ENCODE measurements at places on chromosomes 1 and 21.

DNA sequence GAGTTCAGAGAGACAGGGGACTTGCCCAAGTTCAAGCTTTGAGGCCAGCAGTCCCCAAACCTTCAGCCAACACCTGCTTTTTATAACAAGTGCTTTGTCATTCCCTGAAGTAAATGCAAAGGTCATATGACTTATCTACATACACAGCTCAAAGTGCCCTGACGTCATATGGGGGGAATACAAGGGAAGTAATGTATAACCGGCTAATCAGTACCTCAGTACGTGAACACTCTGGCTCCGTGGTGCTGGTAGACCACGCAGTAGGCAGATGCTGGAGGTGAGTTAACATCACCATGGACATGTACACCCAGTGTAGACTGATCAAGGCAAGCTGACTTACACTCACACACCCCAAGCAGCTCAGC is 60.0 kb downstream of the BACE2 start:
- no peak for DNase-seq

DNA sequence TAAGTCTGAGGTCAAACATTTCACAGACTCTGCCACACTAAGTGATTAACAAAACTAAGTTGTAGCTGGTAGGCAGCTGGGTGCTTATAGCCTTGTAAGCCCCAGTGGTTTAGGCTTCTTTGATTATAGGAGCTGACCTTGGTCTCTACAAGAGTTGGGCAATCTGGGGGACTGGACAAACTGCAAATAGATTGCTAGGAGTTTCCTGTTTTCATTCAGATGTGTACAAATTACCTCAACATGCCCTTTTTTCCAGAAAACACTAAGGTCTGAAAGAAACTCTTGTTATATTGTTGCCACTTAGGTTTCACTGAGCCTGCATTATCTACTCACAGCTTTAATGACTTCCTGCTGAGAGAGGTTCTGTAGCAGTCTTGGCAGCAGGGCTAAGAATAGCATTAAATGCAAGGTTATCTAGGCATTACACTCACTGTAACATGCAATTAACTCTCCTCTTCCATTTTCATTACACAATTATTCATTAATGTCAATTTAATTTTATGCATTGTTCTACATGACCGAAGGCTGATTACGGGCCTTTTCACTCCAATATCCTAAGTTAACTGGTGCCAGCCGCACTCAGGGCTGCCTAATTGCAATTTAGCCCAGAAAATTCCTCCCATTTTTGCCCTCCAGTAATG is 314.0 kb downstream of the LMO4 start:
- DNase-seq, result no peak

GRCh38 chr1:171226747-171227370 is 21.4 kb upstream of the FMO1 start:
- DNase-seq, result no peak

DNA sequence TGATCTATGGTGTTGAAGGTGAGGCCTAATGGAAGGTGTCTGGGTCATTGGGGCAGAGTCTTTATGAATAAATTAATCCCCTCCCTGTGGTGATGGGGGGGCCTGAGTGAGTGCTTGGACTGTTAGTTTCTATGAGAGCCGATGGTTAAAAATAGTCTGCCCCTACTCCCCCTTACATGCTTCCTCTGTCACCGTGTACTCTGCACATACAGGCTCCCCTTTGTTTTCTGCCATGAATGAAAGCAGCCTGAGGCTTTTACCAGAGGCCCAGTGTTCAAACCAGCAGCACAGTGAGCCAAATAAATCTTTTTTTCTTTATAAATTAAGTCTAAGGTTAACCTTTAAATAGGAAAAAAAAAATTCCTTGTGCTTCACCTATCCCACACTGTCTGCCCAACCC is 657.0 kb downstream of the AMY1C start:
- DNase-seq, result no peak

DNA sequence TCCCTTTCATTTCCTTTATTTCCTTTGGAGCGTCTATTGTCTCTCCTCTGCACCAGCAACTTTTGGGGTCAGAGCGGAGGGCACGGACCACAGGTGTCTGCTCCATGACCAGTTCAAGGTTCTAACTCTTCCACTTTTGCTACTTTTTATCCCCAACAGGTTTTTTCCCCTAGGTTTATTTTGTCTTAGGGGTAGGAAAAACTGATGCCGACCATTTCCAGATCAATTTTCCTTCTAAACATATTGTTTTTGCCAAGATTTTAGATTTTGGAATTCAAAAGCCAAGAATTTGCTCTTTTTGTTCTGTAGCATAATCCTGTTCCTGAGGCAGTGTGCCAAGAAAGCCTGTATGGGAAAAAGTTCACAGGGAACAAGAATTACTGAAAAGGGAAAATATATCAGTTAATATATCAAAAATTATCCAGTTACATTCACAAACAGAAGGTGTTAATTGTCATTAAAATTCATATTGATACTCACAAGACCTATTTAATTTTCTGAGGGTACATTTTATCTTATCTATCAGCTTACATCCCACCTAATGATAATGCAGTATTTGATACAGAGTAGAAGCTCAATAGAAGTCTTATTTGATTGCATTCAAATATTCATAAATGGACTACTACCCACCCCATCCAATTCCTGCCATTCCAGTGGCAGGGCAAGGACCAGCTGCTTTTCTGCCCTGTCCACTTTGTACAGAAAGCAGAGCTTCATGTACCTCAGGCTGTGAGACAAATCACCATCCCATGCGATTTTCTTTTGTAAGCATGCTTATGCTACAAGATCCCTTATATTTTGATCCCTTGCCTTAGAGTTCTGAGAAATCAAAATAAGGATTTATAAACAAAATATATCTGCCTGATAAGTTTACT is 31.2 kb downstream of the TSEN15 start:
- no peak for DNase-seq

- DNase-seq, result no peak
Measured at GRCh38 chr1:171817511-171818265, 23.6 kb upstream of the DNM3 start.

- peak; percentile 28 for DNase-seq
Measured at GRCh38 chr1:84689514-84690396, 506 bp downstream of the SSX2IP start.

- peak; percentile 48 for DNase-seq
Measured at GRCh38 chr1:11654137-11654938, at the start of the genes FBXO2 and FBXO44. TSS of gene FBXO2 (minus strand) at chr1:11654429. CDS start at chr1:11654340, 89 bp downstream. TSS of gene FBXO44 (plus strand) at chr1:11654877. CDS start at chr1:11655836, 959 bp downstream.

DNA sequence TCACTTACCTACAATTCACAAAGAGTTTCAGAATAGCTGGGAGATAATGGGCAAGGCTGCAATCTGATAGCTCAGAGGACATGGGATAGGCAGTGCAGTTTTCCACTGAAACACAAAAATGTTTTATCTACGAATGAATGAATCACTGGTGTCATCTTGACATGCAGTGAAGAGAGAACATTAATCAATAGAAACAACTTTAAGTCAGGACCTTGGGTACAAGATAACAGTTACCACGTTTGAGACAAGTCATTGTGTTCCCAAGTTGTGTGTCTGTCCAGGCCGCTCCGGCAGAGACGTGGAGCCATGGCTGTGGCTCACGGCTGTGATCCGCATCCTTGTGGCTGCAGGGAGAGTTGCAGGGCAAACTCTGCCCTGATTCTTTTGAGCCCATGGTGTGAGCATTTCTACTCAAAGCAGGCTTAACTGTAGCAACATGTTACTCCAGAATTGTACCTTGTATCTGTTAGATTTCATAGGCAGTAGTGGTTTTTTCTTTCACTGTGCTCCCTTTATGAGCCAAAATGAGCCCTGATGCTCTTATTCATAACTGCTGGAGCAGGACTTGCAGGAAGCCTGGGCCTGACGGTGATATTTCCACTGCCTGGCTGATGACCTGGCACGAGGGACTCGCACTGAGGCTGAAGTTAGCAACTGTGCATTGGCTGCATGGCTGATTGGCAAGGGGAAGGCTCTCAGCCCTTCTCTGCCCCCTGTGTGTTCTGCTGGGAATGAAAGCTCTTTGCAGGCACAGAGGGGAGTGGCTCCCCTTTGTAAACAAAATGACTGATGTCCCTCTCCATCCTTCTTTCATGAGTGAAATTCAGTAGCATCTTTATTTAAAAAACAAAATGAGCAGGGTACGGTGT is 465.2 kb downstream of the AJAP1 start:
- no peak for DNase-seq

- no peak for DNase-seq
Measured at GRCh38 chr1:76079475-76080227, 5.1 kb downstream of the ST6GALNAC3 start.

GRCh38 chr1:50949286-50949982 is 10.6 kb downstream of the FAF1 start:
- DNase-seq, result no peak

GRCh38 chr1:19644395-19644680 is 227 bp downstream of the NBL1 start:
- no peak for DNase-seq

DNA sequence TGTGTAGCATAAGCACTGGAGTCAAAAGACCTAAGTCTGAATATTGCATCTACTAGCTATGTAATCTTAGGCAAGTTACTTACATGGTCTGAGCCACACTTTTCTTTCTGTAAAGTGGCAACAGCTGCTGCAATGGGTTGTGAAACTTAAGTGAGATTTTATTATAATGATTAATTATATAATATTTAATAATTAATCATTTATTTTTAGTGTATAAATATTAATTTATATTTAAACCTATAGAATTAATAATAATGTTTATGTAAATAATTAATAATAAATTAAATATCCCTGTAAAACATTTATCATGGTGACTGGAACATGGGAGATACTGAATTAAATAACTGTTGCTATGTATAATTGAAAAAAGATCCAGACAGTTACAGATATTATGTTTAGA is 180.3 kb downstream of the LRRC40 start:
- DNase-seq, result no peak

GRCh38 chr1:108016451-108016920 is 51.5 kb upstream of the VAV3 start:
- DNase-seq, result no peak

DNA sequence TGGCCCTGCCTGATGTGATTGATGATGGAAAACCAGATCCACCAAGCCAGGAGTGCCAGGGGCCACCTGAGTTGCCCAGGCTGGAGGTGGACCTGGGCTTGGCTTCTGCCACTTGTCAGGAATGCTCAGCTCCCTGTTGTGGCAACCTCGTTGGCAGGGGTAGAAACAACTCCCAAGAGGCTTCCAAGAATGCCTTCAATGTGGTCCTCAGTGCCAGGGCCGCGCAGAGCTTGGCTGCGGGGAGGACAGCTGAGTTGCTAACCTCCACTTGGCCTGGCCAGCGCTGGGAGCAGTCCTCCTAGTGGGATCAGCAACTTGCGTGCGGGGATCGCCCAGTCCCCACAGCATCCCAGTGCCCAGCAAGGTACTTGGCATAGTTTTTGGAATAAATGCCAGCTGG is 9.0 kb downstream of the MYOM3 start:
- no peak for DNase-seq

DNA sequence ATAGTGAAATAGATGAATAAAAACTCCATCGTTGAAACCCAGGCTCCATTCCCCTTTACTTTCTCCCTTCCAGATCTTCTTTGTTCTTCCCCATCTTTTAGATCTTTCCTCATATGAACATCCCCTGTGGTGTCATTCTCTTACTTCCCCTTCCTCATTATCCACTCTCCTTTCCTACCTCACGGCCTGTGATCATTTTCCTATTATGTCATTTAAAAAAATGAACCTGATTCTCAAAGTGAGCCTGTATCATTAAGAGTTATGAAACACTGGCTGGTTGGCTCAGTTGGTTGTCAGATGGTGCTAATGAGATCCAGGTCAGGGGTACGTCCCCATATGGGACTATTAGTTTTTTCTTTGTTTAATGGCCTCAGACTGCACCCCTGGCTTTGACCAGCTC is 38.3 kb downstream of the TCEANC2 start:
- DNase-seq, result no peak

GRCh38 chr1:231232870-231233734 is 7.9 kb upstream of the GNPAT start:
- no peak for DNase-seq

DNA sequence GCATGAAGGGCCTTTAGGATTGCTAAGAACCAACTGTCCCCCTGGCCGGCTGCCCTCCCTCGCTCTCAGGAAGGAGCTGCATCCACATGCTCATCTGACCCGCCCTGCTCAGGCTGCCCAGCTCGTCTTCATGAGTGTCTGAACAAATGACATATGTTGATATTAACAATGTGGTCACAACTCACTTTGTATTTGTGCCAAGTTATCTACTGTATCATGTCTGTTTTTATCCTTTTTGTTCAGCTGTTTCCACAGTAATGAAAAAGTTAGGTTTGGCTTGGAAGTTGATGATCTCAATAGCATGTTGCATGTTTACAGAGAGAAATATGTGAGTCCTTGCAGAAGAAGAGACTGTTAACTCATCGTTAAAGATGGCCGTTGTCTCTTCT is 75.1 kb downstream of the PHTF1 start:
- DNase-seq, result no peak

DNA sequence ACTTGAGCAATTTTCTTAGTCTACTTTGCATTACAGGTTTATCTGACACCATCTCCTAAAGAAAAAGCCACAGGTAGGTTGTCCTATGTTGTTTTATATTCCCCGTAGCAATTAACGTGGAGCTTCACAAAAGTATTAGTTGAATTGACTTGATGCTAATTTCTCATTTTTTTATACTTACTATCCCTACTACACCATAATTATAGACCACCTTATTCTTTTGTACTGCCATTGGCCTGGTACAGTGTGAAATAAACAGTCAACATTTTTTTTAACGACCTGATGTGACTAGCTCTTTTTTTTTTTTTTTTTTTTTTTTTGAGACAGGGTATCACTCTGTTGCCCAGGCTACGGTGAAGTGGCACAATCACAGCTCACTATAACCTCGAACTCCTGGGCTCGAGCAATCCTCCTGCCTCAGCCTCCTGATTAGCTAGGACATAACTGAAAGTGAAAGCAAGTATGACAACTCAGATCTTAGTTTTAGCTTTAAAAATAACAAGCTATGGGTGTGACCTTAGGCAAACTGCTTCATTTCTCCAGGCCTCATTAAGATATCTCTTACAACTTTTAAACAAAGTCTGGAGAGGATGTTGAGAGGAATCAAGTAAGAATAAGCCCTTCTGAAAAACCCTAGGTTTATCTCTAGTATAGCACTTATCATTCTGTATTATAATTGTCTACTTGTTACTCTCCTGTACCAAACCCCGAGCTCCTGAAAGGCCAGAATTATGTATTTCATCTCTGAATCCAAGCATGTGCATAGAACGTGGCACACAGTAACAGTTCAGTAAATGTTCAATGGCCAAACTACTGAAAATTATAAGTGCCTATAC is 49.5 kb downstream of the LUZP1 start:
- no peak for DNase-seq

DNA sequence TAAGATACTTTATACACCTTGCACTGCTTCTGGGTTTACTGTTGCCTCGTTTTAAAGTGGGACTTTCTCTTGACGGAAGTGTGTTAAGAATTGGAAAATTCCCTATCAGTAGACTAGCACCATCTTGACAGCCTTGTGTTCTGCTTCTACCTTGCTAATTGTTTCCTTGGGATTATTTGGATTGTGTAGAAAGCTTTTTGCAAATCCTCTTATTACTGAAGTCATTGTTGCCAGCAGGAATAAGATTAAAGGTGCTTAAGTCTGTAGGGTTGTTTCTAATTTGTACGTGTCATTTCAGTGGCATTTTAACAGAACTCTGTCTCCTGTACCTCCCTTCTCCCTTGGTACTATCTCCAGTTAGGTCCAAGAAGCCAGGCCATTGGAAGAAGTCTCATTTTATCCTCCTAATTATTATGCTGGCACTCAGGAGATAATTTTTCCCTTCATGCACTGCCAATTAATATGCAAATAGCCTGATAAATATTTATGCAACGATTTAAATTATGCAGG is 107.7 kb downstream of the POU2F1 start:
- no peak for DNase-seq
